ENCODE measurements at places on chromosomes 4 and X.

GRCh38 chr4:96912716-96913115 lies 1072.8 kb downstream of the PDHA2 start:
- no peak overlapping the region for H3K27ac ChIP-seq
- no peak for DNase-seq
- no peaks in the 10 kb centered on the region for H3K36me3 ChIP-seq
- H3K4me3 ChIP-seq = no peak overlapping the region

- DNase-seq = peak; percentile 93
- peak within 1 kb of the TSS; percentile 92 for H3K27ac ChIP-seq
- peaks cover 5% of the 10 kb centered on the region for H3K36me3 ChIP-seq
- no peaks in the 10 kb centered on the region for H3K27me3 ChIP-seq
Measured at GRCh38 chrX:40735325-40736169, at the start of gene MED14. TSS of gene MED14 (minus strand) at chrX:40735542. CDS start at chrX:40735412, 130 bp downstream.

- peak overlapping the region; percentile 99 for H3K4me3 ChIP-seq
- DNase-seq = no peak
- peaks cover 3% of the 10 kb centered on the region for H3K27me3 ChIP-seq
- H3K4me1 ChIP-seq = peaks cover 29% of the 10 kb centered on the region
Measured at GRCh38 chr4:75673959-75674328, 733 bp upstream of the G3BP2 start.

GRCh38 chrX:19728915-19729314 lies 158.5 kb downstream of the SH3KBP1 start:
- peaks cover 1% of the 10 kb centered on the region for H3K36me3 ChIP-seq
- H3K4me3 ChIP-seq = no peak overlapping the region
- H3K27me3 ChIP-seq = no peaks in the 10 kb centered on the region
- no peak for DNase-seq
- no peak overlapping the region for H3K27ac ChIP-seq
- H3K4me1 ChIP-seq = peaks cover 72% of the 10 kb centered on the region

- no peaks in the 10 kb centered on the region for H3K4me1 ChIP-seq
- H3K4me3 ChIP-seq = no peak overlapping the region
- no peaks in the 10 kb centered on the region for H3K36me3 ChIP-seq
Measured at GRCh38 chrX:17475449-17476217, 100.6 kb downstream of the NHS start.

Measured in activated CD4-positive, alpha-beta memory T cell treated with anti-CD3 and anti-CD28 coated beads for 36 hours (primary cell).